ENCODE measurements at places on chromosomes 6 and 20.

DNA sequence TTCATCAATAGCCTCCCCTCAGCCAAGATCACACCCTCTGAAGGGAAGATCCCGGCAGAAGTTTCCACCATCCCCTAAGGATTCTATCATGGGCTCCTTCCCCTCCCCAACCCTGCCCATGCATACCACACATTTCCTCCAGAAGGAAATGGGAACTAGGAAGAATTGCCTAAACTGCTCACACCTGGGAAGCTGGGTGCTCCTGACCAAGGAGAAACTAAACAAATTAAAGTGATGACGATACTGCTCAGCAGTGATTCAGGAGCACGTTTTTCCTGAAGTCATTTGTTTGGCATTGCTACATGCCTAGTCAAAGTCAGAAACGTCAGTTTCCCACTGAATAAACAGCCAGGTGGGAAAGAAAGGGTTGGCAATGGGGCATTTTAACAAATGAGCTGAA lies 136.1 kb upstream of the CDYL start:
- no peak for DNase-seq

- DNase-seq, result no peak
These were observed 19.7 kb downstream of the RAB44 start for GRCh38 chr6:36717231-36717825.

DNA sequence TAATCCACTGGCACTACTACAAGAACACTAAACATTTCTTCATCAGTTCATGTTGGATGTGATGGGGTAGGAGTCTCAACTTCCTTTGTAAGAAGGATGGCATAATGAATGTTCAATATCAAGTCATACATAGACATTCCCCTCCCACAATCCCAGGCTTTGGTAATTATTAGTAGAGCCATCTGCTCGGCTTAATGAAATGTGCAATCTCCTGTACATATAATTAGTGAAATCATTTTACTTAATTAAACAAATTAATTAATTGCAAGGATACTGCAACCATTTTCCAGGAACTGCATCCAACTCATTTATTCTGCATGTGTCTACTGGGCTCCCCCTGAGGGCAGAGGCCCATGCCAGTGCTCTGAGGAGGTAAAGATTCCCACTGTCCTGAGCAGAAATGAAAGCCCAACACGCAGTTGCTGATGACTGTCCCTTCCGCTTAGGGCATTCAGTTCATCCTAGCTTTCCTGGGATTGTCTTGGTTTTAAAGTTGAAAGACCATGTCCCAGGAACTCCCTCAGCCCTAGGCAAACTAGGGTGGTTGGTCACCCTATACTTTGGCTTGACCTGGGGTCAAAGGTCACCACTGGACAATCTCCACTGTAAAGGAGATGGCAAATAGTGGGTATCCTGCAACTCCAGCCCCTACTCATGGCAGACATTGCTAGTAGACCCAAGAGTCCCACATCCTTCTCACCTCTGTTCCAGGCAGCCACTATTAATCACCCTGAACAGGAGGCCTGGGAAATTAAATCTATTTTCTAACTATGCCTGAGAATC lies 109.8 kb downstream of the TRERF1 start:
- no peak for DNase-seq

GRCh38 chr20:6492271-6493055 lies 275.0 kb upstream of the BMP2 start:
- no peak for DNase-seq

DNA sequence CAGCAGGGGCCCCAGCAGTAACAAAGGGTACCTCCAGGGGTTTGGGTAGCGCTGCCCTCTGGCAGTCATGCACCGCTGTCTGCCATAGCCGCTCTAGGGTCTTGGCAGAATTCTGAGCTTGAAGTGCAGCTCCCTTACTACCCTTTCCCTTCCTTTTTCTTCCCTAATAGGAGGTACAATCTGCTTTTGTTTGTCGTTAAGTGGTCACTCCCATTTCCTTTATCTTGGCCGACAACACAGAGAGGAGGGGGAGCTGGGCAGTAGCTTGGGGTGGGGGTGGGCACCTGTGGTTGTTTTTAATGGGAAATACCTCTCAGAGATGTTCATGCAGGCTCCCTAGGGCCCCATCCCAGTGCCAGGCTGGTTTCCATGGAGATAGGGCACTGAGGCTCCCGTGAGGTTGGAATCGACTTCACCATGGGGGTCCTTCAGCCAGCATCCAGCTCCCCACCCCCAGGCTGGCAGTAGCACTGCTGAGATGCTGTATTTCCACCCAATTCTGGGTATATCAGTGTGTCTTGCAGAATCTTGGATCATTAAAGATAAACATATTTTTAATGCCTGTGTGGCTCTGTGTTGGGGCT lies 18.6 kb downstream of the CCDC167 start:
- DNase-seq, result no peak

DNA sequence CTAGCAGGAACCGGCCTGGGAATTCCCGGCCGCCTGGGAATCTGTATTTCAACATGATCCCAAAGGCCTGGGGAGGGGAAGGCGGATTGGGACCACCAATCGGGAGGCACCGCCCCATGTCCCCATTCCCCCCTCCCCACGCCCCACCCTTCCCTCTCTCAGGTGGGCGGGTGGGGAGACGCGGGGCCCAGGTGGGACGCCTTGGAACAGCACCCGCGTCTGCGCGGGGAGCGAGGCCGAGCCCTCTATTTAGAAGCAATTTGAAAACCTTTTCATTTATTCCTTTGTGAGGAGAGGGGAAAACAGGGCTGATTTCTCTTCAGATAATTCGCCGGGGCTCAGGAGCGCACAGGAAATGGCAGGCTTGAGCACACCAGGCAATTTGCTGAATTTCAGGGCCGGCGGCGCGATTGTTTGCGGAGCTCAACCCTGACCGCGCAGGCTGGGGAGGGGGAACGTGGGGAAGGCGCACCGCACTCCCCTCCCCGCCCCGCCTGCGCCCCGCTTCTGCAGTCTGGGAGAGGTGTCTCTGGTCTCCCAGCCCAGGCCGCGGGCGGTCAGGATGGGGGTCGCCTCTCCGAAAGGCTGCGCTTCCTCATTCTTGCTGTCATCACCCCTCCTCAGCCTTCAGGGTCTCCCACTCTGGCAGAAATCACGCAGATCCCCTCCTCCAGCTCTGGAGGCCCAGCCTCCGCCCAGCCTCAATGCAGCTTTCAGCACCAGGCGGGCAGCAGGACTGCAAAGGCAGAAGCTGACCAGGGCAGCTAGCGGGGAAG lies 170.0 kb downstream of the GRM4 start:
- DNase-seq, result no peak

- DNase-seq, result no peak
These were observed 21.1 kb downstream of the GCNT2 start for GRCh38 chr6:10542213-10542612.

DNA sequence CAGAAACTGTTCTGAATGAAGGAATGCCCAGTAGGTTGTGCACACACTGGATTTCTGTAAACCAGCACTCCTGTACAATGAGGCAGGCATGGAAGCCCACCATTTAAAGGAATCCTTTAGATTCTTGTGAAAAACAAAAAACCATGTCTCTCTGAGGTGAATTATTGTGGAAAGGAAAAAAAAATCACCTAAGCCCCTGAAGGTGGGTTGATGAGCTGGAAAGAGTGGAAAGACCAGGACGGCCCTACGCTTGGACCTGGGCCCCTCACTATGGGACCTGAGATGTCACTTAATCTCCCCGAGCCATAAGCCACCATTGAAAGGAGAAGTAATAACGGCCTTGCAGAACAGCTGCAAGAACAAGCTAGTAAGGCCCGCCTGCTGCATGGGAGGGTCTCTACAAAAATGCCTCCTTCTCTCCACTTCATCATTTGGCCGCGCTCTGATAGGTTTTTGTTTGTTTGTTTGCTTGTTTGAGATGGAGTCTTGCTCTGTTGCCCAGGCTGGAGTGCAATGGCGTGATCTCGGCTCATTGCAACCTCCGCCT lies 68.8 kb downstream of the RAB44 start:
- DNase-seq, result no peak

All from stimulated activated effector memory CD8-positive, alpha-beta T cell treated with anti-CD3 and anti-CD28 coated beads, Interleukin-12 subunit alpha, Interleukin-12 subunit beta, amount 100 ng/mL, for 72 hours (primary cell).